Kidney epithelial cell (primary cell): ENCODE measurements at places on chromosomes 1 and 21. TPM values are rescaled to one million over a fixed set of nuclear protein-coding genes. Genes with fewer than 3 reads are reported as not detected.

TBCE gene
- total RNA-seq, result 21.8 and 24.7 TPM in 2 replicates

IRF6 gene
- total RNA-seq, result 90.1 and 99.7 TPM in 2 replicates

TMEM9 gene
- 103 and 120 TPM in 2 replicates for total RNA-seq

HNRNPR gene
- total RNA-seq, result 75.7 and 82.2 TPM in 2 replicates

TM2D1 gene
- 40.7 and 49.6 TPM in 2 replicates for total RNA-seq

KCNA3 gene
- total RNA-seq, result 0.04 TPM in 1 of 2 replicates, not detected in the other

OR10K1 gene
- not detected in 2 replicates for total RNA-seq

TPM3 gene
- total RNA-seq, result 434 and 529 TPM in 2 replicates

RGS8 gene
- total RNA-seq, result 0.04 TPM in 1 of 2 replicates, not detected in the other

COL9A2 gene
- total RNA-seq, result 19.7 and 20.2 TPM in 2 replicates

DNA sequence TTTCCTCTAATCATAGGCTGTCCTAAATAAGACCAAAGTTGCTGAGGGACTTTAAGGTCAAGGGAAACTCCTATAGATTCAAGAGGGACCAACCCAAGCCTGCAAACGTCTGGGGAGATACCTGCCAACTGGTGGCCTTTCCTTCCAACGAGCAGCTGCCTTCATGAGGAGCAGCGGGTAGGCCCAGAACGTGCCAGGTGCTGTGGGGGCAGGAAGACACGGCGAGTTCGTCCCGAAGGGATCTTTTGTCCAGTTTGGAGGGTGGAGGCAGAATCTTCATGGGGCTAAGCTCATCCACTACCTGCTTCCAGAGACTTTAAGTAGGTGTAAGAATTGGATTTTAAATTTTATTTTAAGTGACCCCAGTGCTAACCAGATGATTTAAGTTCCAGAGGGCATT lies 26.0 kb upstream of the SLC26A9 start:
- DNase-seq, result no peak

DNA sequence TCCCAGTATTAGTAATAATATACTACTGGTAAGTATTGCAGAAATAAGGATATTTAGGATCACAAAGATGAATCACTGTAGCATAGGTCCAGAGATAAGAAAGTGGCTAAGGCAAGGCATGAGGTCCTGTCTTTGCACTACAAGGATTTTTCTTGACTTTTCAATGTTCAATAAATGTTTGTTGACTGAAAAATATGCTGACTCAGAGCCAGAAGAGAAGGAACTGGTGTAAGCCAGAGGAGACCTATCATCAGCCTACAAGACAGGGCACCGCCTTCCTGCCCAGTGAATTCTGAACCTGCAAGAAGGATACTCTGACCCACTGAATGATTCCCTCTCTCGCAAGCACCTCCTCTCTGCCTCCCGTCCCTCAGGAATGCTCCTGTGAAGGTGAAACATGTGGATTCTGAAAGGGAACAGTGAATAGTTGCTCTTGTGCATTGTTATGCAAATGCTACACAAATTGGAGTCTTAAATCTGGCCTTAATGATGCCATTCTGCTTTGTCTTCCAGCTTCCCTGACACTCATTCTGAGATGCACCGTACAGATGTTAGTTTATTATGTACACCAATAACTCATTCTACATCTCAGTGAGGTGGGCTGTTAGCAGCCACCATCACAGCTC lies 540.0 kb downstream of the OMA1 start:
- no peak for DNase-seq

GRCh38 chr1:76690766-76691165 lies 176.5 kb upstream of the ST6GALNAC5 start:
- DNase-seq, result no peak

- no peak for DNase-seq
These were observed 176.3 kb upstream of the DMRTA2 start for GRCh38 chr1:50599546-50599945.

- peak; percentile 79 for DNase-seq
These were observed 86.2 kb downstream of the SLC66A1 start for GRCh38 chr1:19398309-19398760.

- no peak for DNase-seq
These were observed 52.5 kb downstream of the LACTBL1 start for GRCh38 chr1:22920026-22920733.

DNA sequence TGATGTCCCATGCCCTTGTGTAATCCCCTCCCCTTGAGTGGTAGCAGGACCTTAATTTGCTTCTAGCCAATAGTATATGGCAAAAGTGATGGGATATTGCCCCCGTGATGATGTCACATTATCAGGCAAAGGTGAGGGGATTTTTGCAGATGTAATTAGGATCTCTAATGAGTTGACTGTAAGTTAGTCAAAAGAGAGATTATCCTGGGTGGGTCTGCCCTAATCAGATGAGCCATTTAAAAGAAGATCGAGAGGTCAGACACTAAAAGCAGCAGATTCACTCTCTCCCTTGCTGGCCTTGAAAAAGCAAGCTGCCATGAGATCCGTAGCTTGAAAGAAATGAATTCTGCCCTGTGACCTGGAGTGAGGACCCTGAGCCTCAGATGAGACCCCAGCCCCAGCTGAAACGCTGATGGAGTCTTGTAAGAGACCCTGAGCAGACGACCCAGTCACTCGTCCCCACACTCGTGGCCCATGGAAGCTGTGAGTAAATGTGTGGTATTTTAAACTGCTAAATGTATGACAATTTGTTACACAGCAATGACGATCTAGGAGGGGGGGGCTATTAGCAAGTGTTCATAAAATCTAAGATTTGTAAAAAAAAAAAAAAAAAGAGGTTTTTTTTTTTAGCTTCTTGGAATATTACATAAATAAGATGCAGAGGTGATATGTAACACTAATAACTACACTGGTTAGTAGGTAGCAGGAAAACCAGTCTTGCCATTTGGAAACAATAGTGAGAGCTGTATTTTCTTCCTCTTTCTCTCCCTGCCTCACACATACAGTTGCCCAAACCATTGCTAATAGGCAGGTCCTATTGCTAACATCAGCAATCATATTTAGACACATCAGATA lies 50.3 kb upstream of the TARBP1 start:
- no peak for DNase-seq

DNA sequence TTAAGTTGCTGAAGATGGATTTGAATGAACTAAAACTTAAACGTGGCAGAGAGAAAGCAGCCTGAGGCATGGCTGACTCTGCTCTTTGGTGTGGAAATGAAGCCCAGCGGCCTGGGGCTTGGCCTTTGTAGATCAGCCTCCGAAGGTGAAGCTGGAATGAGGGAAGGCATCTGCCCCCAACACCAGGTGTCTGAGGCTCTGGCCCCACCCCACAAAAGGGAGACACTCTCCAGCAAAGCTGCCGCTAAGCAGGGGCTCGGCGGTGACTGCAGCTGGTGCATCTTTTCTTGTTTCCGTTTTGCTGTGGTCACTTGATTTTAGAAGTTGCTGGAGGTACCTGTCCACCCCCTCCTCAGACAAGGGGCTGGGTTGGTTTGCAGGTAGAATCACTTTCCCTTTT lies 38.2 kb upstream of the NID1 start:
- no peak for DNase-seq

- peak; percentile 7 for DNase-seq
These were observed 100.0 kb upstream of the SERTAD4 start for GRCh38 chr1:210132582-210132981.

- DNase-seq, result no peak
These were observed 530.2 kb downstream of the PTPRC start for GRCh38 chr1:199168888-199169585.

DNA sequence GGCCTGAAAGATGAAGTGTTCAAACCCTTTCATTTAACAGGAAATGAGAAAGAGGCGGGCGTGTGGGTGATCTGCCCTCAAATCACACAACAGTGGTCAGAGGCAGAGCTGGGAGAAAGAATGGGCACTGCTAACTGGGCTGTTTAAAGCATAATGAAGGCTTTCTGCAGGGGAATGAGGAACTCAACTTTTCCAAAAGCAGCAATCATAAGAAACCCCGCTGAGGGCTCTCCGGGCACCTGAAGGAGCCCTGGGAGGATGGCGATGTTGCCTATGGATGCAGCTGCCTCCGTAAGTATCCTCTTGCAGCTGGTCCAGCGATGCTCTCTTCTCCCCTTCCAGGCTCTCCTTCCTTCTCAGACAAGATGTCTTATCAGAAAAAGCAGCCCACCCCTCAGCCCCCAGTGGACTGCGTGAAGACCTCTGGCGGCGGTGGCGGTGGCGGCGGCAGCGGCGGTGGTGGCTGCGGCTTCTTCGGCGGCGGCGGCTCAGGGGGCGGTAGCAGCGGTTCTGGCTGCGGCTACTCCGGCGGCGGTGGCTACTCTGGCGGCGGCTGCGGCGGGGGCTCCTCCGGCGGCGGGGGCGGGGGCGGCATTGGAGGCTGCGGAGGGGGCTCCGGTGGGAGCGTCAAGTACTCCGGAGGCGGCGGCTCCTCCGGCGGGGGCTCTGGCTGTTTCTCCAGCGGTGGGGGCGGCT lies 1.2 kb downstream of the LORICRIN start:
- no peak for DNase-seq

DNA sequence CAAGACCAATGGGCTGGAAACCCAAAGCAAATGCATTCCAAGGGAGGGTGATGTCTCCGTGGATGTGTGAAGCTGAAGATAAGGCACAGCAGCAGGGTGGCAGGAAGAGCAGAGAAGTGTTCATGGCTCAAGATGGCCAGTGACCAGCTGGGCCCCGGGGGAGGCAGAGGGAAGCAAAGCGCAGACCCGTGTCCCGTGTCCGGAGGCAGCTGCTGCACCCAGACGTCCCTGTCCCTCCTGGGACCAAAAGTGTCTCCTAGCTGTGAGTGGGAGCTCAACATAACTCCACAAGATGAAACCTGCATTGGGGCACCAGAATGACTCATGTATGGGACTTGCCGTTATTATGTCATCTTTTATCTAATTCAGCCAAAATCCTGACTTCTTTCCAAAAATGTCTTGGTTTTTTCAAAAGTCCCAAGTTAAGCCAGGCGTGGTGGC lies 118.2 kb downstream of the RIPK4 start:
- no peak for DNase-seq

- no peak for DNase-seq
These were observed 149.2 kb downstream of the ST6GALNAC5 start for GRCh38 chr1:77016386-77016985.

- no peak for DNase-seq
These were observed 146.9 kb downstream of the MIS18A start for GRCh38 chr21:32131960-32132359.
